ENCODE measurements at places on chromosomes 12 and 14. TPM values are rescaled to one million over a fixed set of nuclear protein-coding genes. Genes with fewer than 3 reads are reported as not detected.

Gene KIF5A
- total RNA-seq: 0.56 TPM

Gene SYNDIG1L
- total RNA-seq: 0.54 TPM

Gene ANKRD13A
- total RNA-seq: 125 TPM

Gene GPD1
- total RNA-seq: 10.6 TPM

Gene RNASE7
- not detected for total RNA-seq

Gene TBK1
- total RNA-seq: 42.1 TPM

Gene ADAM21
- not detected for total RNA-seq

Gene PCED1B
- total RNA-seq: 1.0 TPM

Gene NCOR2
- total RNA-seq: 45.3 TPM

Gene HOXC13
- not detected for total RNA-seq

Gene DYRK4
- 23.5 TPM for total RNA-seq

Gene TMEM106C
- total RNA-seq: 72.0 TPM

Gene ITGA7
- 8.6 TPM for total RNA-seq

Gene PRICKLE1
- total RNA-seq: 20.0 TPM

Gene SPIC
- not detected for total RNA-seq

Gene NGB
- not detected for total RNA-seq

Gene OTX2
- not detected for total RNA-seq

Gene ARF3
- 177 TPM for total RNA-seq

Gene RIN3
- total RNA-seq: 7.9 TPM

Gene RECQL
- 26.8 TPM for total RNA-seq

Gene SPATA7
- 51.0 TPM for total RNA-seq

Gene MGAT4C
- 45.1 TPM for total RNA-seq

Gene PDE3A
- total RNA-seq: 2.8 TPM

Gene NEUROD4
- not detected for total RNA-seq

Gene CCDC196
- not detected for total RNA-seq
